ENCODE measurements at places on chromosomes 5 and 9. TPM values are rescaled to one million over a fixed set of nuclear protein-coding genes. Genes with fewer than 3 reads are reported as not detected.

Gene PLEKHG4B
- total RNA-seq = 0.39 TPM

Gene FGF10
- total RNA-seq = 40.6 TPM

Gene PCDHB15
- 0.48 TPM for total RNA-seq

Gene HRH2
- total RNA-seq = not detected
